ENCODE measurements at places on chromosomes 4 and X. TPM values are rescaled to one million over a fixed set of nuclear protein-coding genes. Genes with fewer than 3 reads are reported as not detected.

FHIP1A gene
- total RNA-seq, result not detected

EDNRA gene
- total RNA-seq, result not detected

CT55 gene
- not detected for total RNA-seq

SSX3 gene
- total RNA-seq, result not detected

IL13RA2 gene
- total RNA-seq, result not detected

CXXC4 gene
- not detected for total RNA-seq

RP2 gene
- total RNA-seq, result 6.1 TPM

MAGEB17 gene
- not detected for total RNA-seq

CT45A3 gene
- not detected for total RNA-seq

MAGEE1 gene
- total RNA-seq, result 3.9 TPM

PABPC4L gene
- total RNA-seq, result not detected

USP26 gene
- total RNA-seq, result not detected

TEX13C gene
- total RNA-seq, result not detected

FGF2 gene
- 1.3 TPM for total RNA-seq

XKRX gene
- total RNA-seq, result 0.10 TPM

FAM184B gene
- total RNA-seq, result not detected

SYTL4 gene
- total RNA-seq, result not detected

NDUFA1 gene
- total RNA-seq, result 104 TPM

TBC1D8B gene
- 0.99 TPM for total RNA-seq

SMIM10 gene
- total RNA-seq, result 1.2 TPM

HSFX4 gene
- total RNA-seq, result not detected

RAB40AL gene
- 0.46 TPM for total RNA-seq

CT45A10 gene
- total RNA-seq, result not detected

OPN1MW2 gene
- not detected for total RNA-seq

HSFX1 gene
- 0.44 TPM for total RNA-seq

POF1B gene
- not detected for total RNA-seq

SMARCA1 gene
- total RNA-seq, result 0.06 TPM

ENAM gene
- not detected for total RNA-seq

GAGE13 gene
- total RNA-seq, result not detected
